Astrocyte of the spinal cord (primary cell): ENCODE measurements at places on chromosomes 1 and 21.

- no peak for DNase-seq
These were observed 298.1 kb upstream of the POU3F1 start for GRCh38 chr1:38344716-38345115.

DNA sequence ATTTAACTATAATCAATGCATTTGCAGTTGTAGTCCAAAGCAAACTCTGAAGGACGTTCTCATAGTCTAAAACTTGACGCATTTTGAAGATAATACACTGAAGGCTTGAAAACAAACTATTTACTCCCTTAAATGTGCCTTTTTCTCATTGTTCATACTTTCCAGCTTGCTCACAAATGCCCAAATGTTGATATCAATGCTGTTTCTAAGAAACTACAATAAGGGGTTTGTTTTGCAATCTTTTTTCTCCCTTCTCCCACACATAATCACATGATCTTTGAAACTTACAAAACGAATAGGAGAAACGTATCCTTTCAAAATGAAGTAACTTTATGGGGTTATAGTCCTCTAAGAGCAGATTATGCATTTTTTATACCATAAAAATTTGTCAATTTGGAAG is 508.7 kb downstream of the DPYD start:
- DNase-seq = no peak

GRCh38 chr1:234582681-234583301 is 27.2 kb downstream of the IRF2BP2 start:
- peak; percentile 29 for DNase-seq

DNA sequence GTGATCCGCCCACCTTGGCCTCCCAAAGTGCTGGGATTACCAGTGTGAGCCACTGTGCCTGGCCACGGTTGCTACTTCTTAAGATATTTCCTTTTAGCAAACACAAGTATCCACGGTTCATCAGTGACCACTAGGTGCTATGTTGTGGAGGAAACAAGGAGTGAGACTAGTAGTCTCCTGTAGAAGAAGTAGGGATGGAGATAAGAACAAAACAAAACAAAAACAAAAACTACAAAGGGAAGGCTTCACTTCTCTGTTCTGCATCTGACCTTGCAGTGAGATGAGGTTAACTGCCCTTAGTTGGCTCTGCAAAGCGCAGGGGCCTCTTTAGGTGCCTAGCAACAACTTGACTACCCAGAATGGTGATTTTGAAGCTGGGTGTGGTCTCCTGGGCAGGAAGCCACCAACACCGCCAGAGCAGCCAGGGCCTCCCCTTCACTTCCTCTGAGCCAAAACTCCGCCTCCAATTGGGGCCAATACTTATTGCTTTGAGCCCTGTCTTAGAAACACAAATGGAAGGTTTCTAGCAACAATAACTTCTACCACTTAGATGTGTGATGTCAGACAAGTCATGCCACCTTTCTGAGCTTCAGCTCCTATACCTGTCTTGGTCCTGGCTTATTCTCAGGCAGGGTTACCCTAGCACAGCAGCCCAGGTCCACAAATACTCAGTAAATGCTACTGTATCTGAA is 12.8 kb upstream of the CDC42 start:
- peak; percentile 55 for DNase-seq
